ENCODE measurements at places on chromosomes 2 and 18.

- no peak for DNase-seq
These were observed 287.9 kb downstream of the ETAA1 start for GRCh38 chr2:67684991-67685390.

- DNase-seq: no peak
These were observed 2.8 kb downstream of the SH3BP4 start for GRCh38 chr2:234954551-234954992.

GRCh38 chr2:182845794-182846417, 20.5 kb downstream of the FRZB start:
- no peak for DNase-seq

- DNase-seq: no peak
These were observed 1064.8 kb downstream of the SUCLG1 start for GRCh38 chr2:83394134-83394904.

DNA sequence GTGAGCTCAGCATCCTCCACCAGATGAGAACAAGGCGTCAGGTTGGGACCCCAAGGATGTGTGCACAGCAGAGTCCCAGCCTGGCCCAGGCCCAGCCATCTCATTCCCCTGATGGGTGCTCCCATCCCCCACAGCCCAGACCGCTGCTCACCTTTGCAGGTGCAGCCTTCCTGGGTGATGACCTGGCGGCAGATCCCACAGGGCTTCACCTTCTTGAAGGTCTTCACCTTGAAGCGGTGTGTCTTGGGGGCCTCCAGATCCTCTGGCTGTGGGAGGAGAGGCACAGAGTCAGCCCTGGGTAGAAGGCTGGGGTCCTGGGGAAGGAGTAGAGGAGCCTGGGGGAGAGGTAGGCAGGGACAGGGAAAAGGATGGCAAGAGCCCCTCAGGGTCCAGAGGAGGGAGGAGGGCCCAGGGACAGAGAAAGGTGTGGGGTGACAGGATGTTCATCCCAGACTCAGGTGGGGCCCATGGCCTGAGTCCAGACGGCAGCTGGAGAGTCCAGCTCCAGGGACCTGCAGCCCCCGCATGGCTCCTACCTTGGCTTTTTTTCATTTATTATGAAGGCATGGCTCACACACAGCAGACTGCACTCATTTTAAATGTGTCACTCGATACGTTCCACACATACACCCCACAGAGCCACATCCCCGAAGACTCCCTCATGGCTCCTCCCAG, 11.9 kb downstream of the TNS1 start:
- DNase-seq: peak; percentile 21

DNA sequence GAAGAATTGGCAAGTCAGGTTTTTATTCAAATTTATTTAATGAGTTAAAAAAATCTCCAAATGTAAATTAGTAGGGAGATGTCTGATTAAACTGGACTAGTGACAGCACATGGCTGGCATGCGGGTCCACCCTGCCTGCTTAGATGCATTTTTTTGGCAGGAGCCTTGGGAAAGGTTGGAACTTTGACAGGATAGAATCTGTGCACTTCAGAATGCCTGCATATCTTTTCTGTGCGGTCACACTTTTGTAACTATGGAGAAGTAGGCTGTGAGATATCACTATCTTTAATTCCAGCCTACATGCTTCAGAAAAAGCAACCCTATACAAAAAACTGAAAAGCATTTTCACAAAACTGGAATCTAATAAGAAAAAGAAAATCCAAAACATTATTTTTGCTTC, 317.8 kb downstream of the MBD2 start:
- DNase-seq: no peak

GRCh38 chr2:88521445-88522073, 69.1 kb upstream of the FOXI3 start:
- DNase-seq: no peak

DNA sequence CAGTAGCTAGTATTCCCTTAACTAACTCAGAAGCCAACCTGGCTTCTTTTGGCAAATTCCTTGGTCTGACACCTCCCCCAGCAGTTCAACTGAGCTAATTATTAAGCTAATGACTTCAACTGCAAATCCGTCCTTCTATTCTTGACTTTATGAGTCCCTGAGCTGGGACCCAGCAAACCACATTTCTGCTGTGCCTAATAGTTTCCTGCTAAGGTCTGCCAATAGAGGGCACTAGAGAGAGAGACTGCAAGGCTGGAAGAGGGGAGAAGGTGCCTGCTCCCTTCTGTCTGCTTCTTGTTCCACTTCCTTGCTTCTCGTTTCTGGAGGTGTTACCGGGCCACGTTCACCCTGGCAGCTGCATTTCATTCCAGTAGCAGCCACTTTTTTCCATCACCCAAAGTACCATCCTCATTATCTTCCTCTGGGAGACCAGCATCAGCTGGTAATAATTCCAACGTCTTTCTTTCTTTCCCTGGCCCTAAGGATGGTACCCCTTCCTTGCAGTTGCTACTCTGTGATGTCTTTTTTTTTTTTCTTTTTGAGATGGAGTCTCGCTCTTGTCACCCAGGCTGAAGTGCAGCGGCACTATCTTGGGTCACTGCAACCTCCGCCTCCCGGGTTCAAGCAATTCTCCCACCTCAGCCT, 352.0 kb downstream of the TNS1 start:
- no peak for DNase-seq

DNA sequence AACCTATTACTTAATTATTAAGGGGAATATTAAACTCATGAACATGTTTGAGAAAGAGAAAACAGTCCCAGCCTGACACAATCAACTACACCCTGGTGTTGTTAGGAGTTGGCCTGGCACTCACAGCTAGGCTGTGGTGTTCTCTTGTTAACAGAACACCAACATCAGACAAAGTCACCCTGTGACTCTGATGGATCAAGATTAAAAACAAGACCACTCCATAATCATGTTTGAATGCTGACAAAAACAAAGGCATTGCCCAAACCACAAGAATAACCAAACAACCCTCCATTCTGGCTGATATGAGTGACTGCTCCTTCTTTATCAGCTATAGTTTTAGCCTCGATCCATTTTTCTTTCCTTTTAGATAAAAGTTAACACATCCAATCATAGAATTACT, 3.0 kb downstream of the BOLL start:
- no peak for DNase-seq

GRCh38 chr2:24945907-24946306, 25.8 kb downstream of the DNAJC27 start:
- no peak for DNase-seq

DNA sequence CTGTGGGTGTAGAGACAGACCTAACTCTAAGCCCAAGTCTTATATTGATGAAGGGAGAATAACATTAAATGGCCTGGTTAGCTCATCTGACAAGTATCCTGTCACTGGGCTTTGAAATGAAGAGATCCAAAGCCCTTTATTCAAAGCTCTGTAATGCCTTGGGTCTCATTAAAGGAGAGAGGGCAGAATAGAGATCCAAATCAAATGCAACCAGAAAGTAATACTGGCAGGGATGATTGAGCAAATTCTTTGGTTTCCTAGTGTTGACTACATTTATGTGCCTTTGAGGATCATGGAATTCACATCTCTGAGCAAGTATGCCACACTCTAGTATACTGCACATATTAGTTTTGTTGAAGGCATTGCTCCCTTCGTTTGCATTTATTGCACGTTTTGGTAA, 147.9 kb upstream of the CAVIN2 start:
- DNase-seq: no peak

DNA sequence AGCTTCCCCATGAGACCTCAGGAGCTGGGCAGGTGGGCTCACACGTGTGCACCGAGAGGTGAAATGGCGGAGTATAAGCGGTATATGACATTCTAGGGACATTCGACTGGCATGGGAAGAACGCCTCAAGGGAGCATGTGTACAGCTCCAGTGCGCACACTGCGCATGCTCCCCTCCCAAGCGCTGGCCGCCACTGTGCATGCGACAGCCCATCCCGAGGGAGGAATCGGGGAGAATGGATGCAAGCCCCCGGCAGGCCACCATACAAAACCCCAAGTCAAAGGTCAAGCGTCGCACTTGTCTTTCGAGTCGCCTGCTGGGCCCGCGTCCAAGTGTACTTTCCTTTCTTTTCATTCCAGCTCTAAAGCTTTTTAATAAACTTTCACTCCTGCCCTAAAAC, 103.4 kb upstream of the ODC1 start:
- DNase-seq: no peak

- peak; percentile 98 for DNase-seq
These were observed at the start of gene CTIF for GRCh38 chr18:48538531-48539405. TSS of gene CTIF (plus strand) at chr18:48539031. CDS start at chr18:48619566, 80,535 bp downstream.

- no peak for DNase-seq
These were observed 68.6 kb upstream of the MAL start for GRCh38 chr2:94956797-94957391.

DNA sequence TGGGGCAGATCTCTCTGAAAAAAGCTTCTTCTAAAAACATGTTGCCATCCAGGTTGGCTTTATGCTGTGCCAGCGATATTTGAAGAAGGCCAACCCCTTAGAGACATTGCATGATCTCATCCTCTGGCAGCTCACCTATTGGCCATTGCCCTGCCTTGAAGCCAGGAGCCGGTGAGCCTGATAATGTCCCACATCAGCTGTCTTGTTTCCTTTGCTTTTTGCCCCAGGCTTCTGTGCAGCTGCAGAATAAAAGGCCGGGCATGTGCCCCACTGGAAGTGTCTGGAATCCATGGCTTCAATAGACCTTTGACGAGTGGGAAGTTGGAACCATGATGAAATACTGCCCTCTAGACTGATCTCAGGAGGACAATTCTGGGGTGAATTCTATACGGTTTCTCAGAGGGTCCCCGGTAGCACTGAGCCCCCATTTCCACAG, 523.5 kb upstream of the ZEB2 start:
- DNase-seq: no peak

DNA sequence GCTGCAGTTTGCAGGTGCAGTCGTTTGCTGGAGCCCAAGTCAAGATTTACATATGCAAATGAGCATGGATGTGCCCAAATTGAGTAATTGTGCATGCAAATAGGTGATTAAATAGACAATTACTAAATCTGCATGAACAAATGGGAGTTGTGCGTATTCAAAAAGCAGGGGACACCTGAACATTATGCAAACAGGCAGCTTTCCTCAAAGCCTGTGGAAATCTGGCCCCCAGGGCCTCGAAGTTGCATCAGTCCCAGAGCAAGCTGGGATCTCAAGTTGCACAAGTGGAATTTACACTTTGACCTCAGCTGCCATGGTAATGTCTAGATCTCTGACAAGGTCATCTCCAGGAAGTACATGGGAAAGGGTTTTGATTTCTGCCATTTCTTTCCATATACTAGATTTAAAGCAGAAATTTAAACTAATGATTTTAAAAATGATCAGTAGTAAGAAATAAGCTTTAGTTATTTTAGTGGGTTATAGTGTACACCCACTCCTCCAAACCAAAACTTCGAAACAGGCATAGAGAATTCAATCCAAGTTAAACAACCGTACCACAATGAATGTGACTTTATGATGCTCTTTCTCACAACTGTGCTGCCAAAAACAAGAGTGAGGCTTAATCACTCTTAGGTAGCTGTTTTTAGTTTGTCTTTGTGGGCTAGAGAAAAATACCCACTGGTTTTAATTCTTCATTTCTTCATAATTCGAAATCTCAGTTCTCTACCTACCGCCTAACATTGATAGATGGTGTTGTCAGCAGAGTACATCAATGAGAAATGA, 110.7 kb downstream of the RND3 start:
- no peak for DNase-seq

- DNase-seq: no peak
These were observed 59.8 kb downstream of the MEIS1 start for GRCh38 chr2:66494708-66495107.

- DNase-seq: no peak
These were observed 146.1 kb upstream of the SESTD1 start for GRCh38 chr2:179410552-179411356.
